Effector memory CD8-positive, alpha-beta T cell (primary cell): ENCODE measurements at places on chromosomes 16 and 17.
A peak's percentile ranks its signal among the peaks of the same experiment; 100 is the strongest.

DNA sequence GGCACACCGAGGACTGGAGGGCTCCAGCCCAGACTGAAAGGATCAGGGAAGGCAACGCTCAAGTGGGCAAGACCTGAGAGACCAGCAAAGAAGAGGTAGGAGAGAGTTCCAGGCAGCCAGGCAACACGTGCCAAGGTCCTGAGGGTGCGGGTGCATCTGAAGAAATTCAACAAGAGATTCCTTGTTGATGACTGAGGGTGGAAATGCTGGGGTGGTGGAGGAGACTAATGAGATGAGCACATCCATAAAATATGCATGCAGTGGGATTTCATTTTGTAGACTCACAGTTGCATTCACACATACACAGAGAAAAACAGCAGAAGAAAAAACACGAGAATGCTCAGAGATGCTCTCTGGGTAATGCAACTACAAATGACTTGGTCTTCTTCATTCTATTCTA lies 154.8 kb upstream of the FOXF1 start:
- no peak overlapping the region for H3K4me3 ChIP-seq
- no peak overlapping the region for H3K27ac ChIP-seq
- peaks cover 56% of the 10 kb centered on the region for H3K27me3 ChIP-seq
- no peaks in the 10 kb centered on the region for H3K36me3 ChIP-seq
- no peaks in the 10 kb centered on the region for H3K4me1 ChIP-seq
- DNase-seq, result no peak

DNA sequence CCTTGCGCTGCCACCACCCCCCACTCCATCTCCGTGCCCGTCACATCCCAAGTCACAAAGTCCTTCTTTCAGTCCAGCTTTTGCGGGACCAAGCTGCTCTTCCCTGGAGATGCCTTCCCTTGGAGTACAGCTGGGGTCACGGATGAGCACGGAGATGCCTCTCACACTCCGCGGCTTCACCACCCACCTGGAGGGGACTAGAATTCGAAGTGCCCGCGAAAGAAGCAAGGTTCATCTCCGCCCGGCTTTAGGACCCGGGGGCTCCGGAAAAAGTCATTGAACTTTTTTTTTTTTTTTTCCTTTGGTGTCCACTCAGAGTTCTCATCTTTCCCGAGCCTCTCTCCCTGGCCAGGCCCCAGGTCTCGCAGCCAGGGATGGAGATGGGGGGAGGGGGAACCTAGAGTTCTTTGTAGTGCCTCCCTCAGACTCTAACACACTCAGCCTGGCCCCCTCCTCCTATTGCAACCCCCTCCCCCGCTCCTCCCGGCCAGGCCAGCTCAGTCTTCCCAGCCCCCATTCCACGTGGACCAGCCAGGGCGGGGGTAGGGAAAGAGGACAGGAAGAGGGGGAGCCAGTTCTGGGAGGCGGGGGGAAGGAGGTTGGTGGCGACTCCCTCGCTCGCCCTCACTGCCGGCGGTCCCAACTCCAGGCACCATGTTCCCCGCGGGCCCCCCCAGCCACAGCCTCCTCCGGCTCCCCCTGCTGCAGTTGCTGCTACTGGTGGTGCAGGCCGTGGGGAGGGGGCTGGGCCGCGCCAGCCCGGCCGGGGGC lies at the start of gene FKBP10:
Gene FKBP10, plus strand, starts transcription at position 624 of the 771 bp plus-strand sequence. Its CDS starts 31 bp downstream, at position 655.
- H3K27ac ChIP-seq, result peak within 1 kb of the TSS; percentile 75
- H3K36me3 ChIP-seq, result peaks cover 13% of the 10 kb centered on the region
- peak within 1 kb of the TSS; percentile 98 for H3K4me3 ChIP-seq
- no peaks in the 10 kb centered on the region for H3K27me3 ChIP-seq
- H3K4me1 ChIP-seq, result peaks cover 31% of the 10 kb centered on the region

DNA sequence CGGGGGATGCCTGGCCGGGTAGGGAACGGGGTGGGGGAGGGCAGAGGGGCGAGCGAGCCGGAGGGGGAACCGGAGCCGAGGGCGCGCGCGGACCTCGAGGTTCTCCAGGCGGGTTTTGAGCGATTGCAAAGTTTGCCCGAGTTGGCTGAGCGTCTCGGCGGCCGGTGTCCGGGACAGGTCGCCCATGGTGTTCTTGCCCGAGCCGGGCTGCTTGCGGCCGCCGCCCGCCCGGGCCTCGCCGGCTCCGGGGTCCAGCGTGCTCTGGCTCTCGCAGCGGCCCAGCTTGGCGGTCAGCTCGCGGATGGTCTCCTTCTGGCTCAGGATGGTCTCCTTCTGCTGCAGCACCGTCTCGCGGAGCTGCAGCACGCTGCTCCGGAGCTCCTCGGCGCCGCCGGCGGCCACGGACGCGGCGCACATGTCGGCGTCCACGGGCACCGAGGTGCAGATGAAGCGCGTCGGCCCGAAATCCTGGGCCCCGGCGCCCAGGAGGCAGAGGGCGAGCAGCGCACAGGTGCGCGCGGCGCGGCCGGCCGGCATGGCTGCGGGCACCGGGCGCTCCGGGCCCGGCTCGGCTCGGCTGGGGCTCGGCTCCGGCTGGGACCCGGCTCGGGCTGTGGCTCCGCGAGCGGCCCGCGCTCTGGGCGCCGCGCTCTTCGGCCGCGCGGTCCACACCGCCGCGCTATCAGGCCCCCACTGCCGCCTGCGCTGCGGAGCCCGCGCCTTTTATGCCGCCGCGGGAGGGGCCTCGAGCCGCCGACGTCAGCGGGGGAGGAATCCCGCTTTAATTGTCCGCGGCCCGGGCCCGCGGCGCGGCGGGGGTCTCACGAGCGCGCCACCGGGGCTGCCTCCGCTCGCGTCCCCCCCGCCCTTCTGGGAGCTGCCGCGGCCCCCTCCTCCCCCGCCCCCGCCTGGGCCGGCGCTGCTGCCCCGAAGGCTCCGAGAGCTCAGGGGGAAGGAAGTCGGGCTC lies at the start of gene NPTX1:
Gene NPTX1, minus strand, starts transcription at position 698 of the 967 bp plus-strand sequence. Its CDS starts 161 bp downstream, at position 537.
- peak within 1 kb of the TSS; percentile 73 for H3K4me3 ChIP-seq
- H3K27me3 ChIP-seq, result peaks cover 54% of the 10 kb centered on the region
- peaks cover 21% of the 10 kb centered on the region for H3K4me1 ChIP-seq
- H3K27ac ChIP-seq, result no peak within 1 kb of the TSS
- H3K36me3 ChIP-seq, result peaks cover 3% of the 10 kb centered on the region

DNA sequence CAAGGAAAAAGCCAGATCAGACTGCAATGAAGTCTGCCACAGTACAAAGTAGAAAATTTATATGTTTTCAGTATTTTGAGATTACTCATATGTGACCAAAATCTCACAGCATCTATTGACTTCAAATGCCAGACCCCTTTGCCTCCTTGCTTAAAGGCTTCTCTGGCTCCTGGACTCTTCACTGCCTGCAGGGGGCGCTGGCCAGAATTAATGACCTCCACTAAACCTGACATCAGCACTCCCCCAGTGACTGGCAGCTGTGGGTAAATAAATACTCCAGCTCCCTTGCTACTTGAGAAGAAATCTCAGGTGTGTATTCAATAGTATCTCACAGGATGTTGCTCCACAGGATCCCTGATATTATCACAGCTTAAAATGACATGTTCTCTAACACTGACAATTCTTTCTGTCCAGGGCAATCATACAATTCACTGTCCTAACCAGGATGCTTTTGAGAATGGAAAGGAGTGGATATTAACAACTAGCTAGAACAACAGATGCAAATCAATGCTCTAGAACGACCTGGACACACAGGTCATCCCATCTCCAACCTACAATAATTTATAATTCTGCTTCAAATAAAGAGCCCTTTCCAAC lies 4.0 kb downstream of the BECN1 start:
- peaks cover 71% of the 10 kb centered on the region for H3K36me3 ChIP-seq
- no peaks in the 10 kb centered on the region for H3K27me3 ChIP-seq
- H3K4me3 ChIP-seq, result no peak overlapping the region
- H3K4me1 ChIP-seq, result peaks cover 19% of the 10 kb centered on the region

DNA sequence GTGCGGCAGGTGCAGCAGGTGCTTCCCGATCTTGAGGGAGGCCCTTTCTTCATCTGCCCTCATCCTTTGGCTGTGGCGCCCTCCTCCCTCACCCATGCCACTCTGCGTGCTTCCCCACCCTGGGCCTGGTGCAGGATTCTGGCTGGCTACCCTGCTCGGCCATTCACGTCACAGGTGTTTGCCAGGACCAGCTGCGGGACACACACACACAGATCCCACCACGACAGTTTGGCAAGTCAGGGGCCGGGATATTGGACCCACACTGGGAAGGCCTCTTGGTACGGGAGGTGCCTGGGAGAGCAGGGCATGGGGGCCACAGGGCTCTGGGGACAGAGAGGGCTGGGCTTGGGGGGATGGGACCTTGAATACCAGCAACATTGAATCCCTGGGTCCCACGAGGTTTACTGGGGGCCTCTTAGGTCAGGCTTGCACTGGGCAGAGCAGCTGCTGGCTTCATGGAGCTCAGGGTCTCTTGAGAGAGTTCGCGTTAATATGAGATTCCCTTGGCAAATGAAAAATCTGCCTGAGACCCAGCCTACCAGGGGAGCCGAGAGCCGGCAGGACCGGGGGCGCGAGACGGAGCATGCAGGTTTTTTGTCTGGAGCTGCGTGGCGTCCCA lies 15.1 kb downstream of the ADCY7 start:
- peaks cover 82% of the 10 kb centered on the region for H3K4me1 ChIP-seq
- H3K27ac ChIP-seq, result peak overlapping the region; percentile 51
- no peak for DNase-seq
- H3K27me3 ChIP-seq, result no peaks in the 10 kb centered on the region
- H3K4me3 ChIP-seq, result peak overlapping the region; percentile 92

- peaks cover 23% of the 10 kb centered on the region for H3K36me3 ChIP-seq
- peak overlapping the region; percentile 97 for H3K27ac ChIP-seq
- peak overlapping the region; percentile 98 for H3K4me3 ChIP-seq
- H3K4me1 ChIP-seq, result peaks cover 46% of the 10 kb centered on the region
- DNase-seq, result no peak
Observed at GRCh38 chr17:45409659-45410076, 23.0 kb downstream of the ARHGAP27 start.

- peaks cover 29% of the 10 kb centered on the region for H3K36me3 ChIP-seq
- peak overlapping the region; percentile 91 for H3K4me3 ChIP-seq
- no peak for DNase-seq
Observed at GRCh38 chr16:29927070-29927905, 1.3 kb upstream of the KCTD13 start.

- H3K4me1 ChIP-seq, result peaks cover 5% of the 10 kb centered on the region
- H3K36me3 ChIP-seq, result peaks cover 68% of the 10 kb centered on the region
- peak overlapping the region; percentile 22 for H3K27ac ChIP-seq
- H3K27me3 ChIP-seq, result no peaks in the 10 kb centered on the region
Observed at GRCh38 chr16:84985079-84986065, 26.0 kb downstream of the ZDHHC7 start.

DNA sequence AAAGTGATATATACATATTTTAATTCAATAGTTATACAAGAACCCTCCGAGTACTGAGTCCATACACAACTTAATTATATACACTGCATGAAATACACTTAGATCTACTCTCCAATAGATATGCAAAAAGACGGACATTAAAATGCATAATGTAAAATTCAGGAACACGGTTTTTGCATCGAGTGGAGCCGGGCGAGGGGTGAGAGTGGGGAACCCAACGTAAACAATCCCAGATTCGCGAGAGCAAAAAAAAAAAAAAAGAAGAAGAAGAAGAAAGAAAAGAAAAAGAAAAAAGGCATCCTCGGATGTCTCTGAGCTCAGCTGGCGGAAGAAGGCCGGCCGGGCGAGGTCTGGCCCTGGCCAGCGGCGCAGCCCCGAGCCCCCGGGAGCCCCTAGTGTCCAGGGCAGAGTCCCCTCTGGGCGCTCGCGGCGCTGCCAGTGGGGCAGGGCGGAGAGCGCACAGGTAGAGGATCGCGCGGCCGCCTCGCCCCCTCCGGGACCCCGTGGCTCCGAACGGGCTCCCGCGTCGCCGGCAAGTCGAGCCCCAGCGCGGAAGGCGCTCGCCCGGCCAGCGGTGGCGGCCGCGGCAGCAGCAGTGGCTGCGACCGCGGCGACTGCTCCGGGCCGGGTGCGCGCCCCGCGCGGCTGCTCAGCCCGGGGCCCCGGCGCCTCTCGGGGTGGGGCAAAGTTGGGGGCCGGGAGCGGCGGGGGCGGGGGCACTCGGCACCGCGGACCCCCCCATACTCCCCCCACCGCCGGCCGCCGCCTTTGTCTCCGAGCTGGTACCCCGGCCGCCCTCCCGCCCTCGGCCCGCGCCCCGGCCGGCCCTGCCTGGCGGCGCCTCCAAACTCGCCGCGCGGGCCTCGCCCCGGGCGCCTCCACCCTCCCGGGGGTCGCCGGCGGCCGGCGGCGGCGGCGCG lies 9.6 kb upstream of the ZFHX3 start:
- DNase-seq, result no peak
- H3K36me3 ChIP-seq, result peaks cover 10% of the 10 kb centered on the region
- H3K4me3 ChIP-seq, result peak overlapping the region; percentile 83
- peaks cover 14% of the 10 kb centered on the region for H3K4me1 ChIP-seq

GRCh38 chr16:79509211-79509631 lies 91.3 kb downstream of the MAF start:
- no peaks in the 10 kb centered on the region for H3K36me3 ChIP-seq
- H3K4me3 ChIP-seq, result no peak overlapping the region
- no peak overlapping the region for H3K27ac ChIP-seq
- DNase-seq, result no peak

GRCh38 chr16:75624921-75625334 lies 1.8 kb upstream of the ADAT1 start:
- no peaks in the 10 kb centered on the region for H3K27me3 ChIP-seq

DNA sequence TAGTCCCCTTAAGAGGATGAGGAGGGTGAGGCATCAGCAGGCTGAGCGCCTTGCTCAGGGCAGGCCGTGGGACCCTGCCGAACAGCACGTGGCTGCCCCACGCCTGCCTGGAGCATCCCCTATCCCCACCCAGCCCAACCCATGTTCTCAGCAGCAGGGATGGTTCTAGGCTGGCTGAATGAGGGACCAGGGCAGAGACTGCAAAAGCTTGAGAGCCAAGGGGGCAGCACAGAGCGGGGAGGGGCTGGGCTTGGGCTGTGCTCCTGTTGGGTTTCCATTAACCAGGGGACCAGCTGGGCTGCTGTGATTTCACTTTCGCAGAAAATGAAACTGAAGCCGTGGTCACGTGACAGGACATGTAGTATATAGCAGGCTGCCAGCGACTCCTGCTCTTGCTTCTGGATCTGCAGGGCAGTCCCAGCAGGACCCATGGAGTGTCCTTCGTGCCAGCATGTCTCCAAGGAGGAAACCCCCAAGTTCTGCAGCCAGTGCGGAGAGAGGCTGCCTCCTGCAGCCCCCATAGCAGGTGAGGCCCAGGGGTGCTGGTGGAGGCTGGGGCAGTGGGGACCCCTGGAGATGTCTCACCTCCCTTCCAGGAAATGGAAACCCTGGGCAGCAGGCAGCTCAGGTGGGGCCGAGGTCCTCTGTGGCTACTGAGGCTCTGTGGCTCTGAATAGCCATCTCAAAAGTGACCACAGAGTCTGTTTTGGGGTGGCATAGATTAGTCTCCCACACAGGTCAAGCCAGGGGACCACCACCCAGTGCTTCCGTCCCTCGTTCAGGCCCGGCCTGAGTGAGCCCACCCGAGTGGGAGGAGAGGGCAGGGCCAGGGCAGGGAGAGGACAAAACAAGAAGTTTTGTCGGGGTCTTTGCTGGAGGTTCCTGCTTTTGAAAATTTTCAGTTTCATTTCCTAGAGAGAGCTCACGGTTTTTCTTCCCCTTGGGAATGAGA lies 2.9 kb downstream of the RNF213 start:
- peaks cover 43% of the 10 kb centered on the region for H3K36me3 ChIP-seq
- H3K27me3 ChIP-seq, result no peaks in the 10 kb centered on the region
- H3K4me3 ChIP-seq, result no peak overlapping the region
- peak; percentile 80 for DNase-seq

- no peak overlapping the region for H3K4me3 ChIP-seq
- no peaks in the 10 kb centered on the region for H3K27me3 ChIP-seq
- H3K27ac ChIP-seq, result no peak overlapping the region
- H3K36me3 ChIP-seq, result no peaks in the 10 kb centered on the region
Observed at GRCh38 chr17:80086081-80086480, 15.3 kb upstream of the GAA start.

- no peak overlapping the region for H3K27ac ChIP-seq
- H3K4me1 ChIP-seq, result no peaks in the 10 kb centered on the region
- no peak overlapping the region for H3K4me3 ChIP-seq
- no peaks in the 10 kb centered on the region for H3K36me3 ChIP-seq
- peaks cover 32% of the 10 kb centered on the region for H3K27me3 ChIP-seq
- DNase-seq, result no peak
Observed at GRCh38 chr17:80517641-80518040, 27.0 kb upstream of the RPTOR start.
